CD4-positive, alpha-beta memory T cell (primary cell): ENCODE measurements at places on chromosomes 5 and 9. TPM values are rescaled to one million over a fixed set of nuclear protein-coding genes. Genes with fewer than 3 reads are reported as not detected.
A peak's percentile ranks its signal among the peaks of the same experiment; 100 is the strongest.

SLC23A1 gene
- not detected for total RNA-seq

SH3TC2 gene
- total RNA-seq = not detected

TBC1D13 gene
- total RNA-seq = 28.0 TPM

DNA sequence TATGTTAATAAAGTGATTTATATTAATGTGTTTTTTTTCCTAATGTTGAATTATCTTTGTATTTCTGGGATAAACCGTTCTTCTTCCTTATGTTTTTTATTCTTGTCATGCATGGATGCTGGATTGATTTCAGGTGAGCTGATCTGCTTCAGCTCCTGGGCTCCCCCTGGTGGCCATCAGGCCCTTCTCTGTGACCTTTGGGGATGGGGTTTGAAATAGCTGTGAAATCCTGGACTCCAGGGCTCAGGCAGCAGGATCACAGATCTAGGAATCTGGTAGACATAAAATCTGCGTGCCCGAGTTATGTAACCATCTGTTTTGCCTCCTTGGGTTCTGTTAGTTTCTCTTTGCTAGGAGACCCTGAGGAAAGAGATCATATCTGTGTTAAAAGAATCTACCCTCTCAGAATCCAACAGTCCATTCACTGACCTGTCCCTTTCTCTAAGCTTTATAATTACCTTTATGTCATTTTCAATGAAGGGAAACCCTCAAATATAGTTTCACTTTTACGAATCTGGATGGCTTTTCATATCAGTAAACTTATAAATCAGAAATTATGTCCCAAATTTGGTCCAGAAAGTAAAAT is 12.2 kb upstream of the OR13J1 start:
- peak; percentile 71 for DNase-seq

- no peak for DNase-seq
Observed at GRCh38 chr9:136865768-136866103, 372 bp downstream of the EDF1 start.

DNA sequence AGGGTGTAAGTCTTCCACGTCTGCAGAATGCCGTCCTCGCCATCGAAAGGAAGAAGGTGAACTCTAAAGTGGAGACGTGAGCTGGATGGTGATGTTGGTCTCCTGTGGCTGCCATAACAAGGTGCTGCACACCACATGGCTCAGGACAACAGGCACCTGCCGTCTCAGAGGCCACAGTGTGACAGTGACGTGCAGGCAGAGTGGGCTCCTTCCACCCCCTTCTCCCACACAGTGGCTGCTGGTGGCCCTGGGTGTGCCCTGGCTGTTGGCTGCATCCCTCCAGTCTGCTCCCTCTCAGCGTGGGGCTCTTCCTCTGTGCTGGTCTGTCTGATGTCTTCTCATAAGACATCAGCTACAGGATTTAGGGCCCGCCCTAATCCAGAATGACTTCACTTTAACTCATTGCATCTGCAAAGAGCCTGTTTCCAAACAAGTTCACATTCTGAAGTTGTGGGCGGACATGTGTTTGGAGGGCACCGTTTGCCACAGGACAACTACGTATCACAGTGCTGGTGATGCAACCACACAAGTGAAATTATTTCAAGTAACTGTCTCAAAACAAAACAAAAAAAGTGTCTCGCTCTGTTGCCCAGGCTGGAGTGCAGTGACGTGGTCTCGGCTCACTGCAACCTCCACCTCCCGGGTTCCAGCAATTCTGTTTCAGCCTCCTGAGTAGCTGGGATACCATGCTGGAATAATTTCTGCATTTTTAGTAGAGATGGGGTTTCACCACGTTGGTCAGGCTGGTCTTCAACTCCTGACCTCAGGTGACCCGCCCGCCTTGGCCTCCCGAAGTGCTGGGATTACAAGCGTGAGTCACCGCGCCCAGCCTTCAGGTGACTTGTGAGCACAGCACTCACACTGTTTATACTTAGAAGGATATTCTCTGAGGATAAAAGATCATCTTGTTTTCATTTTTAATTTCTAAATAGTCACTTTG is 31.2 kb upstream of the CLPTM1L start:
- DNase-seq = no peak

GRCh38 chr5:66299463-66299862 is 155.4 kb downstream of the SREK1 start:
- DNase-seq = no peak

GRCh38 chr5:107322936-107323335 is 347.8 kb downstream of the EFNA5 start:
- DNase-seq = no peak
